ENCODE measurements at places on chromosomes 3 and 15. TPM values are rescaled to one million over a fixed set of nuclear protein-coding genes. Genes with fewer than 3 reads are reported as not detected.

The AQP9 gene
- total RNA-seq: 0.92 TPM

The FBN1 gene
- 23.1 TPM for total RNA-seq

The ZNF385D gene
- total RNA-seq: 36.7 TPM

The PRICKLE2 gene
- total RNA-seq: 69.9 TPM

The MUC13 gene
- not detected for total RNA-seq

The OSBPL10 gene
- 17.1 TPM for total RNA-seq

The ZNF620 gene
- total RNA-seq: 16.4 TPM

The CHRM5 gene
- total RNA-seq: 10.6 TPM

The STAC gene
- total RNA-seq: 13.8 TPM

The DAZL gene
- total RNA-seq: 0.23 TPM

The KLHL40 gene
- total RNA-seq: 0.23 TPM

The HTR3C gene
- total RNA-seq: not detected

The PIGBOS1 gene
- 8.5 TPM for total RNA-seq

The SSR3 gene
- 116 TPM for total RNA-seq

The SLC9C1 gene
- total RNA-seq: 0.23 TPM

The DZIP3 gene
- total RNA-seq: 84.0 TPM

The RASSF1 gene
- total RNA-seq: 12.2 TPM

The TMCO5A gene
- total RNA-seq: not detected

The CCDC9B gene
- 1.4 TPM for total RNA-seq

The CILP gene
- total RNA-seq: 0.23 TPM

The MUC20 gene
- 3.5 TPM for total RNA-seq

The CHL1 gene
- 745 TPM for total RNA-seq

The PSMD6 gene
- total RNA-seq: 64.8 TPM

The ARGFX gene
- total RNA-seq: not detected

The MOBP gene
- total RNA-seq: 0.92 TPM

The ASB14 gene
- 0.69 TPM for total RNA-seq

The MYLK gene
- total RNA-seq: 13.6 TPM

The GOLGA8S gene
- total RNA-seq: 0.23 TPM
